ENCODE measurements at places on chromosomes 3 and 15.

DNA sequence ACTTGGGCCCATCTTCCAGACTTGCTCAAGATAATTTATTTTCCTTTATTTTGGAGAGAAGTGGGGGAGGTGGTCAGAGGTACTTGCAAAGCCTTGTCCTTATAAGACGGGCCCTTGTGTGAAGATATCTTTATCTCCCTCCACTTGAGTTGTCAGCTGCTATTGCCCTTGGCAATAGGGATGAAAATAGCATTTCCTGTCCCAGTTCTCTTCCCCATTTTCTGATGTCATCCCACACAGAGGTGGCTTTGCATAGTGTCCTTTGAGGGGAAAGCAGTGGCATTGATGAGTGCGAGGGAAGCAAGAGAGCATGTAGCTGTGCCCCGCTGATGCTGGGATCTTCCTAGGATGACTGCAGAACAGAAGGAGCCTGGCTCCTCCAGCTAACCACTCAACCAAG is 41.9 kb upstream of the TUBGCP5 start:
- DNase-seq = no peak

DNA sequence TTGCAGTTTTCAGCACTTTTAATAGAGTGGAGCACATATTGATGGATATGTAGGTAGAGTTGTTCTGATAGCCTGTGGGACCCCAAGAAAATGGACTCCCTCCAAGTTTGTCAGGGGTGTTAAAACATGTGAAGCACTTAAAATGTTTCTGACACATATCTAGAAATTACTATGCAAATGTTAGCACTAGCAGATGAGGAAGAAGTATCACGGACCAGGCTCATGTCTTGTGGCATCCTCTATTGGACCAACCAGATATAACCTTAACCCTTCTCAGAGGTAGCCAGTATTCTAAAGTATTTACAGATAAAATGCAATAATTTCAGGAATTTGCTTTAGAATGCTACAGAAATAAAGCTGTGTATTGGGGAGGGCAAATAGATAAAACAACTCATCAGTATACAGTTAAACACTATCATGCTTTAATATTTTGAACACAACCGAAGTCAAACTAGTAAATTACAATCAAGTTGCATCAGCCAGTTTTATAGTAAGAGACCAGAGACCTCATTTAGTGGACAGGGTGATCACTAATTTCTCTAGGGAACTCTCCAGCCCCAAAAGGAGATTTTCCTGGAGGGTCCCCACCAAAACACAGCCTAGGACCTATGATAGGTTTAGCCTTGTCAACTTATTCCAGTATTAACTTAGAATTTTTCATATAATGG is 57.2 kb upstream of the FBN1 start:
- no peak for DNase-seq

- DNase-seq = no peak
These were observed 72.5 kb upstream of the PRR23C start for GRCh38 chr3:139117136-139117675.

GRCh38 chr3:144864646-144865045 is 893.0 kb downstream of the DIPK2A start:
- DNase-seq = no peak

GRCh38 chr3:174016186-174016585 is 618.6 kb downstream of the NLGN1 start:
- DNase-seq = no peak
